Stimulated activated CD8-positive, alpha-beta memory T cell treated with anti-CD3 and anti-CD28 coated beads, Interleukin-12 subunit alpha, Interleukin-12 subunit beta, amount 100 ng/mL, for 1 hour (primary cell): ENCODE measurements at places on chromosomes 5 and 9.
A peak's percentile ranks its signal among the peaks of the same experiment; 100 is the strongest.

DNA sequence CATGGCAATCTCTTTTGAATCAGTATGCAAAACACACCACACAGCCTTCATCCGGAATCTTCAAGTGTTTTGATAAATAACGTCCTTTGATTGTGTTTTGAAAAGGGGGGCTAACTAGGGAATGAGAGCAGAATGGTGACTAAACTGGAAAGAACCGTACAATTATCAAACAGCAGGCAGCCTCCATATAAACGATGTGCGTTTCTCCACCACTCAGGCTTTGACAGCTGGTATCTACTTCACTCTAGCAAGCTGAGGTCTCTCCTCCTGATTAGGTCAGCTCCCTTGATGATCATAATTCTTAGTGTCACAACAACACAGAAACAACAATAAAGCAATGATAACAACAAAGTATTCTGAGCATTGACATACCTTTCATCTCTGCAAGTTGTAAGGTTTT is 465.9 kb downstream of the TUSC1 start:
- no peak for DNase-seq

GRCh38 chr9:121088576-121088975 is 13.8 kb downstream of the CNTRL start:
- DNase-seq, result no peak

DNA sequence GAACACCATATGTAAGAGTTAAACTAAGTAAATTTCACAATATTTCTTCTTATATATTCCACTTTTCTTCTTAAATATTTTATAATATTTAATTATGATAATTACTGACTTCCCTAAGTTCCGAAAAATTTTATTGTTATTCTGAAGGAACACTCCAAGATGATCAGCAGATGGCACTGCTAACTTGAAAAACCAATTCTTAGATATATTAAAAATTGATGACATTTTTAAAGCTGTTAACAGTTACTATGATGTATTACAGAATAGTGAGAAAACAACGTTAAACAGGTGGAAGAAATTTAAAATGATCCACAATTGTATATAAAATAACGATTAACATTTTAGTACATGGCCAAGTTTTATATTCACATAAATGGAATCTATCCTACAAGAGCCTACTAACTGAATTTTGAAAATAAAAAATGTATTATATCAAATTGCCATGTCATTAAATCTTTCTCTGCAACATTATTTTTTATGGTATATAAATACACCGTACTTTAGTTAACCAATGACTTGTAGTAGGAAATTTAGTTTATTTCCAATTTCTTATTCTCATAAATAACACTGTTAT is 30.1 kb upstream of the MUSK start:
- no peak for DNase-seq

GRCh38 chr9:77847059-77847499 is 184.5 kb downstream of the GNAQ start:
- no peak for DNase-seq

DNA sequence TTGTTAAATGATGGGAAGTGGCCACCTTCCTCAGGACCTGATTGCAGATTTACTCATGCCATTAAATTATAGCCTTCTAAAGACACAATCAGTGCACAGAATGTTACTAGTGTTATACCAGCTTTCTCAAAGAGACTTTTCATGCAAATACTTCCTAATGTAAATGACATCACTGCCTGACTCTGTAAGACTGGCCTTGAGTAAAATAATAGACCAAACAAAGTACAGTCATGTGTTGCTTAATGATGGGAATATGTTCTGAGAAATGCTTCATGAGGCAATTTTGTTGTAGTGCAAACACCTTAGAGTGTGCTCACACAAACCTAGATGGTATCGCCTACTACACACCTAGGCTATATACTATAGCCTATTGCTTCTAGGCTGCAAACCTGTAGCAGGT is 17.0 kb upstream of the C1QTNF3 start:
- no peak for DNase-seq

DNA sequence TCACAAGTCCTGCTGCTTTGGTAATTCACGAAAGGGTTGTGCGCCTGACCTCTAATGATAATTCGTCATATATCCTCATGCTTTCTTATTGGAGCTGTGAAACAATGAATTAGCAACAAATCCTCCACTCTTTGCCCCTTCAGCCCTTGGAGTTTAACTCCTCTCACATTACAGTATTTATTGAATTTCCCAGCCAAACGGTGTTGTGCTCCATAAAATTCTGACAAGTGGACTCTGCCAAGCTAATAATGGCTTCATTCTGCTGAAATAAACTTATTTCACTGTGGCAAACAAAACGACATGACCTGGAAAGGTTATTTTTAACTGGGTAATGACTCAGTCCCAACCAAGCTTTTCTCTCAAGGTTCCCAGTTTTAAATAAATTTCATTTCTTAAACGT is 984.4 kb upstream of the DMAC1 start:
- DNase-seq, result no peak

DNA sequence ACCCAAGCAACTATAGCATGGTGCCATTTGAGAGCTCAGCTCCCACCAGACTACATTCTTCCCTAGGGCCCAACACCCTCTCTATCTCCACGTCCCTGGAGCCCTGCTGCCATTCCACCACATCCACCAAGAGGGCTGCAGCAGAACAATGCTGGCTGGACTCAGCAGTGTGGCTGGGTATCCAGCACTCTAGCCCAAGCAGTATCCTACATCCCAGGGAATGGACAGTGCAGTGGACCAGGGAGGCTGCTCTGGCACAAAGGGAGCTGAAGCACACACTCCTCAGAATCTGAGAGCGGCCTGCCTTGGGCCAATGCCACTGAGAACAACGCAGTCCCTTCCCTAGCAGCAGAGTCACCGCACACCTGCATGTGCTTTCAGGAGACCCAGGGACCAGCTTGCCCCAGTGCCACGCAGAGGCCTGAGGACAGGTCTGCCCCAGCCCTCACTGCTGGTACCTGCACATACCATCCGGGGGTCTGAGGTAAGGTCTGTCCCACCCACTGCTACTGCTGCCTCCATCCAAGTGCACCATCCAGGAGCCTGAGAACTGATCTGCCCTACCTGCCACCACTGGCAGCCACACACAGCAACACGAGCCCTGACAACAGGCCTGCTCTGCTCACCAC is 95.9 kb downstream of the ZDHHC21 start:
- DNase-seq, result no peak

DNA sequence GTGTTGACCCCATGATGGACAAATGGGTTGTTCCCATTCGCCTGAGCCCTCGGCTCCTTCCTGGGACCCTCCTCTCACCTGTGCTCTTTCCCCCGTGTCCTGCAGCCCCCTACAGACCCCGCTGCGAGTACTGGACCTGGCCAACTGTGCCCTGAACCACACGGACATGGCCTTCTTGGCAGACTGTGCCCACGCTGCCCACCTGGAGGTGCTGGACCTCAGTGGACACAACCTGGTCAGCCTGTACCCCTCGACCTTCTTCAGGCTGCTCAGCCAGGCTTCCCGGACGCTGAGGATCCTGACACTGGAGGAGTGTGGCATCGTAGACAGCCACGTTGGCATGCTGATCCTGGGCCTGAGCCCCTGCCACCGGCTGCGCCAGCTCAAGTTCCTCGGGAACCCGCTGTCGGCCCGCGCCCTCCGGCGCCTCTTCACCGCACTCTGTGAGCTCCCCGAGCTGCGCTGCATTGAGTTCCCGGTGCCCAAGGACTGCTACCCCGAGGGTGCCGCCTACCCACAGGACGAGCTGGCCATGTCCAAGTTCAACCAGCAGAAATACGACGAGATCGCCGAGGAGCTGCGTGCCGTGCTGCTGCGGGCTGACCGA is 3.4 kb downstream of the LRRC14B start:
- DNase-seq, result no peak

GRCh38 chr5:147534172-147534951 is 24.5 kb upstream of the DPYSL3 start:
- DNase-seq, result no peak

DNA sequence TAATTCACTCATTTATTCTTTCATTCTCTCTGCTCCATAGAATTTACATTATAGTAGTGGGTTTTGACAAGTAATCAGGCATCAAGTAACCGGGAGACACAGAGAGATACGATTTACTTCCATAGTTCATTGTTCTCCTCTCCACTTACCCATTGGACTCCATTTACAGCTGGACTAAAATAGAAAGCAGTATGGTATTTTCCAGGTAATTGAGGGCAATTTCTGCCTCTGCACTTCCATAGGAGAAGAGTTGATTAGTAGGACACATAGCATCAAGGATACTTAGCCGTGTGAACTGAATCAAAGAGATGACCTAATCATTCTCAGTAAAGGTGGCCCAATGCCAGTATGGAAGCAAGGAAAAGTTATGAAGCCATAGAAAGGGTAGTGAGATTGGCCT is 244.4 kb downstream of the COX7C start:
- DNase-seq, result no peak

- DNase-seq, result peak; percentile 3
These were observed 2.3 kb downstream of the HAPLN1 start for GRCh38 chr5:83718195-83718825.

DNA sequence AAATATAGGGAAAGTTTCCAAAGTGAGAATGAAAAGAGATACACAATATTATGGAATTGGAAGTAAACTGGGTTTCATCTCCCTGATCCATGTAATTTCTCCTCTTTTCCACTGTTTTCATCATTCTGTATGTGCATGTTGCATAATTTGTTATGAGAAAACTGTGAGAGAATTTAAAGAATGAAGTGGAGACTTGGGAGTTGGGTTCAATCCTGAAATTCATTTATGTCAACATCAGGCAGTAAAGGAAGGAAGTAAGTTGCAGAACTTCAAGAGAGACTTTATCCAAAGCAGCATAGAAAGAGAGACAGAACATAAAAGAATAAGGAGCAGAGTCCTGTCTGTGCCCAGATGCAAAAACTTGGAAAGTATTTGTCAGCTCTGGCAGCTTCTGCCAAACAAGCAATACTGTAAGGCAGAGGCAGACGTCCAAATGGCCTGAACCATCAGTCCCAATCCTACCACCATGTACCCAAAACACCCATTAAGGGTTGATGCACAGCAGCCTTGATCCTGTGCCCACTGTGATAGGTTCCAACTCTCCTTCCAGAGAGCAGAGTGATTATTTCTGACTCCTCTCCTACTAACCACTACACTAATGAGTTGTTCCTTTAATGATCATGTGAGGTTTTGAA is 425.3 kb upstream of the CDH6 start:
- DNase-seq, result no peak

GRCh38 chr5:180179442-180180420 is 29.3 kb downstream of the RASGEF1C start:
- no peak for DNase-seq

- no peak for DNase-seq
These were observed 84.5 kb downstream of the SLC1A1 start for GRCh38 chr9:4574657-4575243.

GRCh38 chr5:22471154-22471553 is 382.0 kb downstream of the CDH12 start:
- DNase-seq, result no peak

GRCh38 chr5:9903801-9904200 is 273.6 kb upstream of the TAS2R1 start:
- DNase-seq, result no peak

GRCh38 chr5:105530716-105531261 is 1968.2 kb upstream of the NUDT12 start:
- no peak for DNase-seq

- DNase-seq, result no peak
These were observed 129.4 kb downstream of the ZSWIM6 start for GRCh38 chr5:61461417-61461816.

DNA sequence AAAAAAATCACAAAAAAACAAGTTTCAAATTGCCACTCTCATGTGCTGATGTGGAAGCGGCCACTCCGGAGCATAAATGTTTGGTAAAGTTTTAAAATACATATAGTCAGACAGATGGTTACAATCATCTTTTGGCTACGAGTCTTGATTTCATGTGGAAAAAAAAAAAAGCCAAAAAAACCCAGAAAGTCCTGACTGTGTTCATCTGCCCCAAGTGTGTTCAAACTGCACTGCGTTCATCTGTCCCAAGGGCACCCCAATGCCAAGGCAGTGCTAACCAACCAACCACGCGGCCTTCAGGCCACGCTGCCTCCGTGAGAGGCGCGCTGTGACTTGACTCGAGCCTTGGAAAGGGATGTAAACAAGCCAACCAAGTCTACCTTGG is 127.1 kb downstream of the MYO10 start:
- DNase-seq, result no peak

GRCh38 chr9:127714020-127714750 is 1.3 kb downstream of the PTRH1 start:
- no peak for DNase-seq

DNA sequence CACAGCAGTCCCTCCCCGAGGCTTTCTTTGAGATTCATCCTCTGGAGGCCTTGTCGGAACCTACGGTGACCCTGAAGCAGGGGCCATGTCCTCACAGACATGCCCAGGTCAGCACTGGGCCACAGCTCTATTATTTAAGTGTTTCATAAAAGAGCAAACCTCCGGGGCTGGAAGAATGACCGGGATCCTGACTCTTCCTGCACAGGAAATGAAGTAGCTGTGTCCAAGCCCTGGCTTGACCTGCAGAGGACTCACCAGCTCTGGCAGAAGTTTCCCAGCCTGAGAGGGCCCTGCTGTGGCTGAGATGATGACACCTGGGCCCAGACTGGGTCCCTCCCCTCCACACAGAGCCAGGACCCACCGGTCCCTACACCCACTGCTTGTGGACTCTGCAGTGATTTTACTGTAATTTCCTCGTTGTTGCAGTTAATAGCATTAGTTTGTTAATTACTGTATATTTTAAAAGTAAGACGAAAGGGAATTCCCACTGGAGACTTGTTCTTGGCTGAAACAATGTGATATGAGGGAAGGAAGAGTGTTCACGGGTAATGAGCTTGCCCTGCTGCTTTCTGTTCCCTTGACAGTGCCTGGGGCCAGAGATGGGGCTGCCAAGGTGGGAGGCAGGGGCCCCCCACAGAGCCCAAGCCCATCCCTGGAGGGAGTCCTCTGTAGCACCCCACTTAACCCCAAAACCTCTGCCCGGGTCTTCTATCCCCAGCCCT is 72.2 kb downstream of the PCDH1 start:
- DNase-seq, result no peak

GRCh38 chr5:42569953-42570548 is 146.8 kb downstream of the GHR start:
- no peak for DNase-seq

- DNase-seq, result no peak
These were observed 9.8 kb downstream of the PDLIM4 start for GRCh38 chr5:132267166-132267739.

DNA sequence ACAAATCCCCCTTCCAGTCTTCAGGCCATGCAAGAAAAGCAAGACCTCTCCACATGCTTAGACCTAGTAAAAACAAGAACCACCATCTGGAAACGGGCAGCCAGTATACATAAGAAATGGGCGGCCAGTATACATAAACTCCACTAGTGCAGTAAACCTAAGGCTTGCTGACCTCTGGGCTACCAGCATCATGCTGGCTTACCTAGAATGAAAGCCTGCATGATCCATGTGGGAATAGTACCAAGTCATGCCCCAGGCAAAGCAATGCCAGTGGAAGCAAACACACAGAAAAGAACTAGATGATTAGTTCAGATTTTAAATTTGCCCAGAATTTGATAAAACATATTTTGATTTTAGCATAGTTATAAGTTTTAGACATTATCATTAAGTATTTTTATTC is 1346.4 kb downstream of the EFNA5 start:
- DNase-seq, result no peak
